Activated naive CD8-positive, alpha-beta T cell treated with anti-CD3 and anti-CD28 coated beads for 36 hours (primary cell): ENCODE measurements at places on chromosomes 4 and X.

DNA sequence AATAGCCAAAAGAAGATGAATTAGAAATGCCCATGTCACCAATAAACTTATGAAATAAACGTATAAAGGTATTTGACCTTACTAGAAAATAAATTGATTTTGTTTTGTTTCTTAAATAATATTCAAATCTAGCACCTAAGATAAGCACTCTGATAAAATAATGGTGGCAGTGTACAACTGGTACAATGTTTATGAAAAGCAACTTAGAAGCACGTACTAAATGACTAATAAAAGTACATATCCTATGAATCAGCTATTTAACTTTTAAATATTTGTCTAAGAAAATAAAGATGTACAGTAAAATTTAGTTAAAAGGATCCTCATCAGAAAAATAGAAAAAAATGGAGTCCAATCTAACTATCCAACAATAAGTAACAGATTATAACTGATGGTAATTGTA lies 6.7 kb downstream of the MANBA start:
- no peak for DNase-seq

DNA sequence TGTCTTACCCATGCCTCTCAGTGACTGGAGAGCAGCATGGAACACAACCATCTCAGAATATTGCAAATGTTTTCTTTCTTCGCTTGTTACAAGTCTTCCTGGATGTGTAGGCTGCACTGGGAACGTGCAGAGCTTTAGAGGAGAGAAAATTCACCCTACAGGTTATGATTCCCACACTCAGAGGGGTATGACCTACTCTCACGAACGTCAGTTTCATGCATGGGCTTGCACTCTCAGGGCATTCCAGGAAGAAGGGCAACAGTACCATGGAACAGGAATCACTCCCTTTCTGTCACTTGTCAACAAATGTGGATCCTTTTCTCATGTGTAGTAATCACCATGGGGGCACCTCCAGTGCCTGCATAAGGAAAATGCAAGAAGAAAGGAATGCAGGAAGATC lies 75.8 kb downstream of the NBDY start:
- DNase-seq = no peak

DNA sequence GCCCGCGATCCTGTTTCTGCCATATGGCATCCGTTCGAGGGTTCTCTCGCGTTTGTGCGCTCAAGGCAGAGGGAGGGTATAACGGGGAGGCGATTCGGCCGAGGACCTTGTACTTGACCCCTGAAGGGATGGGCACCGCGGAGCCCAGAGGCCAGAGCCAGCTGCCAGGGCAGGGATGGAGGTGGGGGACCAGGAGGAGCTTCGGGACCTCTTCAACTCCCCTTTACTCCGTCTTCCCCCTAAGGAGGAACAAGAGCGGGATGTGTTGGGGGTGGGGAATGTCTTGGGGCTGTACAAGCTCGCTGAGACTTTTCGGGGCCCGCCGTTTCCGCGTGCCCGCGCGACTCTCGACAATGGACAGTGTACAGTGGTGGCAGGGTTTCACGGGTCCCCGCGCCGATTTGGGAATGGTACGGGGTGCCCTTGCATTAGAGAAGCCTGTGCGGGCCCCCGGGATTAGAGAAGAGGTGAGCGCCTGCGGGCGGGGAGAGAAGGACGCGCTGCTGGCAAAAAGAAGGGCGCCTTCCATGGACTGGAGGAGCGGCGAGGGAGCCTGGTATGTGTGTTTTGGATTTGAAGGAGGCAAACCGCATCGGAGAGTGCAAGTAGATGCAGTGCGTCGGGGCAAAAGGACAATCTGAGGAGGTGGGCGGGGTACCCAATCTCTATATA lies 760 bp downstream of the UGT8 start:
- DNase-seq = no peak

- DNase-seq = no peak
These were observed 45.8 kb downstream of the TEX13B start for GRCh38 chrX:107936434-107936730.

DNA sequence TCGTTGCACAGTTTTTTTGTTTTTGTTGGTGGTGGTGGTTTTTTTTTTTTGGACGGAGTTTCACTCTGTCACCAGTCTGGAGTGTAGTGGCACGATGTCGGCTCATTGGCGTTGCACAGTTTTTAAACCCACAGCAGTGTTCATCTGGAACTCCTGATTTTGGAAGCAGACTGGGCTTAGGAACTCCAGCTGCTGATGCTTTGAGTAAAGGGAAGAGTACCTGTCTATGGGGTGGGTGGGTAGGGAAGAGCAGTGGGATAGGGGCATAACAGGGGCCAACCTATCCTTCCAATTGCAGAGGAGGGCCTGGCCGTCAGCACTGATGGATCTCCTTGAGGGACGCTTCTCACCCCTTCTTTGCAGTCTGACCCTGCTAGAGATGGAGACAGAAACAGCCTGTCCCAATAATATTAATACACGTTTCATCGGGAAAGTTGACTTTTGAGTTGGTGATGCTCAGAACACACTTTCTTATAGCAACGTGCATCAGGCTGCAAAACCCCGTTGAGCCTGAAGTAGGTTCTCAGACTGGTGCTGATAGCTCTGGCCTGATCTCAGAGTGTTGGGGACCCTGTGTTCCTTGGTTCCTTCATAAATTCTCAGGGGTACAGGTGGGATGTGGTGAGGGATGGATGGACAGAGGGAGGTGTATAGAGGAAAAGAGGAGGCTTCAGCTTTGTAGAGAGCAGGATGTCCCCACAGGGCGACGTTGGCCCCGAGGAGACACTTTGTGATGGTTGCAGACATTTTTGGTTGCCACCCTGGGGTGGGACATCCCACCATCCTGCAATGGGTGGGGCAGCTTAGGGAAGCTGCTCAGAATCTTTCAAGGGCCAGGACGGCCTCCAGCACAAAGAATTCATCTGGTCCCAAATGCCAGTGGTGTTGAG lies 2.3 kb downstream of the CD99 start:
- no peak for DNase-seq

GRCh38 chrX:12979616-12980015 lies 4.7 kb downstream of the TMSB4X start:
- DNase-seq = no peak

- no peak for DNase-seq
These were observed 8.1 kb upstream of the ARX start for GRCh38 chrX:25023908-25024307.

DNA sequence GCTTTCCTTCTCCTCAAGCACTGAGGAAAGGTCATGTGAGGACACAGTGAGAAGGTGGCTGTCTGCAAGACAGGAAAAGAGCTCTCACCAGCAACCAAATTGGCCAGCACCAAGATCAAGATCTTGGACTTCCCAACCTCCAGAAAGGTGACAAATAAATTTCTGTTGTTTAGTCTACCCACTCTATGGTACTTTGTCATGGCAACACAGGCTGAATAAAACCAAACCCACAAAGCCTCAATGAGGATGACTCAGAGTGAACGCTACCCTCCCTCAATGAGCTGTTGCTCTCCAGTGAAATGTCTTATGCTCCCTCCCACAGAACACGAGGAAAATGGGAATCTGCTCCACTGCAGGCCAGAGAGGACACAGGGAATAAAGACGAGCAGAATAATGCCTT lies 244.1 kb downstream of the RAB28 start:
- no peak for DNase-seq

GRCh38 chr4:145879598-145879997 lies 59.0 kb downstream of the ZNF827 start:
- no peak for DNase-seq

- DNase-seq = no peak
These were observed 8.7 kb upstream of the TADA2B start for GRCh38 chr4:7034262-7035081.

- no peak for DNase-seq
These were observed 216.4 kb upstream of the TET2 start for GRCh38 chr4:104930298-104930697.

- DNase-seq = no peak
These were observed 39.8 kb downstream of the RAB33A start for GRCh38 chrX:130211415-130212186.

DNA sequence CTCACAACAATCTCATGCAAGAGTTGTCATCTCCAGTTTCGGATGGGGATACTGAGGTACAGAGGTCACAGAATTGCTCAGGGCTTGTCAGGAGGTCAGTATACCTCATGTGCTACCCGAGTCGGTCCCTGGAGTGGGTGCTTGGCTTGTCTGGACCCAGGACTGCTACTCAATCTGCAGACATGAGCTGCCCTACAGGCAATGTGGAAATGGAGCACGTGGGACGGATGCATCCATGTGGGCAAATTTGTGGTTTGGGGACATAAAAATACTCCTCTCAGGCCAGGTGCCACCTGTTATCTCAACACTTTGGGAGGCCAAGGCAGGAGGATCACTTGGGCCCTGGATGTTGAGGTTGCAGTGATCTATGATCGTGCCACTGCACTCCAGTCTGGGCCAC lies 15.8 kb downstream of the USP11 start:
- no peak for DNase-seq

- DNase-seq = no peak
These were observed 96.7 kb downstream of the SYNPO2 start for GRCh38 chr4:118985170-118986000.

DNA sequence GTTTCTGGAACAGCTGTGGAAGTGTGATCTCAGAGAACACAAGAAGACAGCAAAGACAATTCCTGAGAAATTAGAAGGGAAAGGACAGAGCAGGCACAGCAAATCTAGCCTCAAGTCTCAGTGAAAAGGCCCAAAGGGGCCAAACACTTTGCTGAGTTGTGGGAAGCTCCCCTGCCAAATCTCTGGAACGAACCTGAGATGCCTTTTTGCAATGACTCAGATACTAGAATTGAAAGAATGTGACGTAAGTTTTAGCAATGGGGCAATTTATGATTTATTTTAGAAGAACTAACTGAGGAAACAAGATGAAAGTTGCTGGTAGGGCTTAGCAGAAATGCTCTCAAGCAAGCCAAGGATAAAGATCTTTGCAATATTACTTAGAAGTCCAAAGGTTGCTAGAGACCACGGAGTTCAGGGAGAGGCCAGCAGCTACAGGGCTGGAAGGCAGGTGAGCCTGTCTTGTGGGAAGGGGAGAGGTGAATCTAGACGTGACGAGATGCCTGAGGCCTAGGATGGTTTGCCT lies 92.8 kb downstream of the AMELX start:
- DNase-seq = no peak

DNA sequence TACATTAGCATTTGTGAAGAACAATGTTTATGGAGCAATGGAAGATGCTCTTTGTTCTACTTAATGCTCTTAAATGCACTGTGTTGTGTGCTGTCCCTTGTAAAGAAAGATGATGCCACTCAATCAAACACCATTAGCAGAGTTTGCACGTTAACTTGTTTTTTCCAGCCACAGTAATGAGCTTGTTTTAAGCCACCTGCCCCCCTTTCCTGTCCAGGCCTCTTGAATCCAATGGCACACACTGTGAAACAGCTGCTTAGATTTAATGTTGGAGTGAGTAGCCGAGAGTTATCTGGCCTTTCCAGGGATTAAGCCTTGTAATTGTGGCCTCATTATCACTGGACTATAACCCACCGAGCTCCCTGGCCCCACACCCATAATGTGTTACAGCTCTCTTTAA lies 86.0 kb downstream of the PAK3 start:
- DNase-seq = no peak
